Activated gamma-delta T cell treated with anti-CD3 and anti-CD28 coated beads, Interleukin-2, amount 50 U/mL, for 16 hours (primary cell): ENCODE measurements at places on chromosomes 4 and X.
A peak's percentile ranks its signal among the peaks of the same experiment; 100 is the strongest.

DNA sequence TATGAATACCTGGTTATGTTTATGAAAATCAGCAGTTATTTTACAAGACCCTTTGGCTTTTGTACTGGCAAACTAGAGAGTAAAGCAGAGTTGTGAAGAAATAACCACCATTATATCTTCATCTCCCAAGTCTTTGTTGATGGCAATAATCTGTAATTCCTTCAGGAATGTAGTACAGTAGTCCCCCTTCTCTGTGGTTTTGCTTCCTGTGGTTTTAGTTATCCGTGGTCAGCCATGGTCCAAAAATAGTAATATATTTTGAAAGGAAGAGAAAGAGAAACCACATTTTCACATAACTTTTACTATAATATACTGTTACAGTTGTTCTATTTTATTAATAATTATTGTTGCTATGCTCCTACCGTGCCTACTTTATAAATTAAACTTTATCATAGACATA, 27.8 kb downstream of the BANK1 start:
- DNase-seq: no peak

DNA sequence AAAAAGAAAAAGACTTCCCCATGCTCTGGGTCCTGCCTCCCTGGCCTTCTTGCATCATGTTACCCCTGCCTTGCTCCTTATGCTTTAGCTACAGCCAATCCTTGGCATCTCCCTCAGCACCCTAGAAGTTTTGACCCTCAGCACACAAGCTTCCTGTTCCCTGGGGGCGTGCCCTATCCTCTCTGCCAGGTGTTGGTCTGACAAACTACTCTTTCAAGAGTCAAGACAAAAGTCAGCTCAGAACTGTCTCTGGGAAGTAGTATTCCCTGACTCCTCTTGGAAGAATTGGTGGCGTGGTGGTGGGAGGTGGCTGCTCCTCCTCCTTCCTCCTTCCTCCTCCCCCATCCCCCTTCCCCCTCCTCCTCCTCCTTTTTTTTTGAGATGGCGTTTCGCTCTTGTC, 41.0 kb downstream of the PRPS1 start:
- DNase-seq: no peak

DNA sequence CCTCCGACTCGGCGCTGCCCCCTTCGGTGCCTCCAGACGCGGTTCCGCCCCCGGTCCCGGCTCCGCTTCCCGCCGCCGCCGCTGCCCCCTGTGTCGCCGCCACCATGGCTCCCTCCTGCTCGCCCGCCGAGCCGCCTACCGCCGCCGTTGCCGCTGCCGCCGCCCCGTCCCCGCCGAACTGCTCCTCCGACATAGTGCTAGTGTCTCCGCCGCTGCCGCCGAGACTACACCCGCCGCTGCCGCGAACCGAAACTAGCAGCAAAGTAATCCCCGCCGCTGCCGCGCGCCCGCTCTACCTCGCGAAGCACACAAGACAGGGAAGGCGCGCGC, 340 bp downstream of the HNRNPD start:
- peak; percentile 52 for DNase-seq

DNA sequence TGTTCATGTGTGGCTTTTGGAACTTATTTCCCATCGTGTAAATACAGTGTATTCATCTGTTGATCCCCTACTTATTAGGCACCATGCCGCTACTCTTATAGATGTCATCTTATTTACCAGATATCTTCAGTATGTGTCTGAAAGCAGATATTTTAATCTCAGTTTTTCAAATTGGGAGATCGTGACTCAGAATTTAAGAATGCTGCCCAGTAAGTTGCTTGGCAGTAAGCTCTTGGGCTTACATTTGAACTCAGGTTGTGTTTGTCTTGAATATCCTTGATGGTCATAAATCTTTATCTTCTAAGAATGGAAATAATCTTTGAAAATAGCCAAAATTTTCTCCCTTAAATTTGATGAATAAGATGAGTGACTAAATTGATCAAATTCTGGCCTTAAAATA, 45.9 kb upstream of the RPA4 start:
- DNase-seq: no peak

- no peak for DNase-seq
These were observed 20.0 kb downstream of the SH3RF1 start for GRCh38 chr4:169250796-169251195.

GRCh38 chr4:70709611-70710205, 12.1 kb upstream of the RUFY3 start:
- no peak for DNase-seq

- DNase-seq: no peak
These were observed 169.2 kb downstream of the GRIA2 start for GRCh38 chr4:157389741-157390140.

DNA sequence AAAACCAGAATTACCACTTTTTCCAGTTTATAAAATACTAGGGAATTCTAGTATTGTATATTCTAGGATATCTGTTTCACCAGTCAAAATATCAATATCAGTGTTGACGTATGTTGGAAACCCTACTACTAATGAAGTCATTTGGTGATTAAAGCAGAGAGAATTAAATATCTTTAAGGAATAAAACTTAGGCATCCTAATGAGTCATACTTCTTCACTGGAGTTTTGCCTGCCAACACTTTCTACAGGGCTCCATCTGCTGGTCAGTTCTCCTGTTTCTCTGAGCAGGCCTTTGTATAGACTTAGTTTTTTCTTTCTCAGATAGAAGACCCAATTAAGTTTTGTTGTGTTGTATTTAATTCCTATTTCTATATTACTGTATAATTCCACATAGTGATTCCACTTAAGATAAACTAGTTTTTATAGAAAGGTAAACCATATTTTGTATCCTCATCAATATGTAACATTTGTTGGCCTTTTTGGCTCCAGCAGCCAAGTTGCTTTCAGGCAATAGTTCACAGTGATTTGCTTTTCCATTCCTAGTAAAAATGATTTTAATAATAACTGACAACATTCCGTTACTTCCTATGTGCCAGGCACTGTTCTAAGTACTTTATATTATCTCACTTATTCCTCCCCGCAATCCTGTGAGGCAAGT, 3.5 kb downstream of the AP1AR start:
- DNase-seq: peak; percentile 17

DNA sequence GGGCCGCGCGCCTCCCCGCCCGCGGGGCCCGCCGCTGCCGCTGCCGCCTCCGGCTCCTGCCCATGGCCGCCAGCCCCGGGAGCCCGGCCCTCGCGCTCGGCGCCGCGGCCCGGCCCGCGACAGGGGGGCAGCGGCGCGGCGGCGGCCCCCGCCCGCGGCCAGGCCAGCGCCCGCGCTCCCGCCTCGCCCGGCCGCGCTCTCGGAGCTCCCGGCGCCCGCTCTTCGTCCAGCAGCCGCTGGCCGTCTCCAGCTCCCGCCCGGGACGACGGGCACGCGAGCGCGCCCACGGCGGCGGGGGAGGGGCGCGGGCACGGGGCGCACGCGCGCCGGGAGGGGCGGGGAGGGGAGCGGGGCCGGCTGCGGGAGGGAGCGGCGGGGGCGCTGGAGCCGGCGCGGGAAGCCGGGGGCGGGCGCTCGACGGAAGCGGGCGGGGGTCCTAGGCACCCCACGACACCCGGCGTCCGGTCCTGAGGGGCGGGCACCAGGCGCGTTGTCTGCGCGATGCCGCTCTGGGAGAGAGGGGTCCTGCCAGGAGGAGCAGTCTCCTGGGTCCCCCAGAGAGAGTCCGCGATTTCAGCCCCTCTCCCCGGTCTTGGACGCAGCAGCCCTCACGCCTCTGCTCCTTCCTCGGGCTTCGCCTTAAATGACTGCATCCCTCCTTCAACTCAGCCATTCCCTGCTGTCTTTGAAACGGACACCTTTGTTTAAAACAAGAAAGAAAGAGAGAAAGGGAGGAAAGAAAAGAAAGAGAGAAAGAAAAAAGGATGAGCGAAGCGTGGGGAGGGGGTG, 490 bp upstream of the PDZD4 start:
- no peak for DNase-seq

DNA sequence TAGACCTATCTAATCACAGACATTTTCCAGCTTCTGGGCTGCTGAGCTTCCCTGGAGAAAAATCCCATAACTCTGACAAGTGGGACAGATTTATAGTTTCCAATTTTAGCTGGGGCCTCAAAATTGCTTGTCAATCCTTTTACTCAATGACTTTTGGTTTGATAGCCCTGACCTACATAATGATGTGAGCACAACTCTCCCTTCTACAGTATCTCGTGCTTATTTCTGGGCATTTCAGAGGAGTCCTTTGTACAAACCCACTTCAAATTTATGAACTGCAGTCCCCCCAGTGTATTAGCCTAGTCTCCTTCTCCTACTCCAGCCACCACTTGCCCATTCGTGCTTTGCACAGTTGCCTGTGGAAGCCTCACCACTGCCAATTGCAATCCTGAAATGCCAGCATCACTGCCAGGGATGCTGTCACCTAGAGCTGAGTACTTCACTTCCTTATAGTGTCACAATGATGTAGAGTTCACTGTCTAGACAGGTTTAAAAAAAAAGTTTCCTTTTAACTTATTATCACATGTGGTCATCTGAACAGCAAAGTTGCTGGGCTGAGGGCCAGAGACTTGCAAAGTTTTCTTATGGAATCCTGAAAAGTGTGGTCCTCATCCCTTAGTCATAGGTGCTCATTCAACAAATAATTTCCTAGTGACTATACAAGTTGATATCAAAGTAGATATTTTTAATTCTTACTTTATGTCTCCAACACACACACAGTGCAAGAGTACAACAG, 21.2 kb downstream of the TRAM1L1 start:
- no peak for DNase-seq

GRCh38 chr4:165873298-165874071, 448 bp downstream of the TLL1 start:
- no peak for DNase-seq

DNA sequence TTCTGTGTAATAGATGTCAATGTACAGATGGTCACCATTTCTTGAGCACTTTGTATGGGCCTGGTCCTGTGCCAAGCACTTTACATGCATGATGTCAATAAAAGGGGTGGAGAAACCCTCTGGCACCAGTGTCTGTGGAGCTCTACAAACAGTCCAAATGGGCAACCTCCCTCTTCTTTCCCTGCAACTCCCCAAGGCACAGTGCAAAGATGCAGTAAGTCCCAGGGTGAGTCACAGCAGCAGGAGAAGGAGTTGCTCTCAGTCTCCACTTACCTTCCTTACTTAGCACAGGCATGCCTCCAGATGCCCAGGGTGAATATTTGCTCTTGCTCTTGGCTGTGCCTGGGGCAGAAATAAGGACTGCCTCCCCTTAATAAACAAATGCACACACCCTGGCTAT, 4.3 kb downstream of the OCIAD2 start:
- DNase-seq: no peak

- no peak for DNase-seq
These were observed 6.2 kb downstream of the CHIC2 start for GRCh38 chr4:54058171-54058570.

DNA sequence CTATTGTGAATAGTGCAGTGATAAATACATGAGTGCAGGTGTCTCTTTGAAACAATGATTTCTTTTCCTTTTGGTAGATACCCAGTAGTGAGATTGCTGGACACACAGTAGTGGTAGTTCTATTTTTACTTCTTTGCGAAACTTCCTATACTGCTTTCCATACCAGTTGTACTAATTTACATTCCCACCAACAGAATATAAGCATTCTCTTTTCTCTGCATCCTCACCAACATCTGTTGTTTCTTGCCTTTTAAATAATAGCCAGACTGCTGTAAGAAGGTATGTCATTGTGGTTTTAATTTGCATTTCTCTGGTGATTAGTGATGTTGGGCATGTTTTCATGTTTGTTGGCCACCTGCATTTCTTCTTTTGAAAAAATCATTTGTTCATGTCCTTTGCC, 105.9 kb downstream of the COL4A6 start:
- DNase-seq: no peak

DNA sequence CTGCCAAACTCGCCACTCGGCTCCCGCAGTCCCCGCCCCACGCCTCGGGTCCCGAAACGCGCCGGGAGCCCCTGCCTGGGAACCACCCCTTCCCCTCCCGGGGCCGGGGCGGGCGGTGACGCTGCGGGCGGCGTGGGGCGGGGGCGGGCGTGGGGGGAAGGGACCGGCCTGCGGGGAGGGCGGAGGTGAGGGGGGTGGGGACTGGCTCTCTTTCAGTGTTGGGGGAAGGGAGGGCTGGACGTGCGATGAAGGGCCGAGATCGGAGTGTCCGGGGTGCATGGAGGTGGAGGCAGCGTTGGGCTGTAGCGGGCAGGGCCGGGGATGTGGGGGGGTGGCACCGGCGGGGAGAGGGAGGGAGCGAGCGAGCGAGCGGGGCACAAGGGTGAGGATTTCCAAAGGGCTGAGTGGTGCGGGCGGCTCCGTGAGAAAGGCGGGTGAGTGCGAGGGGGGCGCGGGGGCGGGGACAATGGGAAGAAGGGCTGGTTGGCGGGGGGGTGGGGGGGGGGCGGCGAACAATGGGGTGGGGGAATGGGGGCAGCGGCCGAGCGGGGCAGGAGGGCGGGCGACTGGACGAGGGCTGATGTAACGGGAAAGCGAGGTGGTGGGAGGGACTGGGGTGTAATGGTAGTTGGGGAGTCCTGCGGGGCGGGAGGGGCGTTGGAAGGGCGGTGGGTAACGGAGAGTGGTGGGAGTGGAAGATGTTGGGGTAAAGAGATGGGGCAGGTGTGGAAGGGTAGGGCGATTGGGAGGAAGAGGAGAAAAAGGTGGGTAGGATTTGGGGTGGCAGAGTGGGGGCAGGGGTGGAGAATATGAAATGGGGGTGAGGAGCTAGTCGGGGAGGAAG, 578 bp downstream of the DCUN1D4 start:
- peak; percentile 44 for DNase-seq

DNA sequence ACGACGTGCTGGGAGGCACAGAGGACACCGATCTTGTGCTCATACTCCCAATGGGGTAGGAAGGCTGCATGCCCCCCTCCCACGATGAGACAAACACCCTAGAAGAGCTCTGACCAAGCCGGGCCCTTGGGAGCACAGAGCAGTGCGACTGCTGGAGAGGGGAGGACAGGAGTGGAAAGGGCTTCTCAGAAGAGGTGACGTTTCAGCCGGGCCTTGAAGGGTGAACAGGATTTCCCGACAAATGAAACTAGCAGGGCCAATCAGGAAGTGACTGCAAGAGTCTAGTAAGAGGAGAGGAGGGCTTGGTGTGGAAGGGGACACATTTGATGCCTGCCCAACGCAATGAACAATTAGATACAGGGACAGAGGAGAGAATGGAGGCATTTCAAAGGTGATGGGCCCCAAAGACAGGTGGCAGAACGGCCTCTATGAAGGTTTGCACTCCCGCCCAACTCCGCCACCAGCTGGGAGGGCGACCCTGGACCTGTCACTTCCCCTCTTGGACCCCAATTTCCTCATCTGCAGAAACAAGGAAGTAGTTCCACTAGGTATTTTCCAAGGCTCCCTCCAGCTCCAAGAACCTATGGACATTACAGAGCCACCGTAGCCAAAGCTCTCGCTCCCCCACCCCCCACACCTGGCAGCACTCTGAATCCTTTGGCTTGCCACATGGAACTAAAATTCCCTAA, 3.9 kb downstream of the HCFC1 start:
- no peak for DNase-seq

DNA sequence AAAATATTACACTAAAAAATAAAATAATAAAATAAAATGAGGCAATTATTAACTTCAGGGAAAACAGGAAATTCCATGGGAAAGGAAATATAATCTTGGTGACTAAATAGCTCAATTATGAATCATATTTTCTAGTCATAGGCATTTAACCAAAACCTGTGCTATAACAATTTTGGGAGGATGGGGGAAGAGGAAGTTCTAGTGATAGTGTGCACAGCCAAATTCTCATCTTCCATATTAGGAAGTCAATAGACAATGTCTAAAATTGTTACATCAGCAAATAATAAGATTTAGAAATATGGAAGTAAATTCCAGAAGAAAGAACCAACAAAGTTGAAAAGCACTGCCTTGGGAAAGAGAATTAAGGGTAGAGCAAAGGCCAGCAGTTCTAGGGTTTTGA, 2.8 kb downstream of the AWAT2 start:
- no peak for DNase-seq

GRCh38 chrX:44157858-44158257, 184.7 kb upstream of the NDP start:
- no peak for DNase-seq

GRCh38 chr4:116585246-116585645, 500.1 kb downstream of the TRAM1L1 start:
- DNase-seq: no peak
